HS-27A (cell line): ENCODE measurements at places on chromosomes 1 and 21.

GRCh38 chr1:241499910-241500309 lies 19.6 kb downstream of the FH start:
- no peak for DNase-seq

GRCh38 chr1:99748419-99748818 lies 18.0 kb downstream of the FRRS1 start:
- no peak for DNase-seq

DNA sequence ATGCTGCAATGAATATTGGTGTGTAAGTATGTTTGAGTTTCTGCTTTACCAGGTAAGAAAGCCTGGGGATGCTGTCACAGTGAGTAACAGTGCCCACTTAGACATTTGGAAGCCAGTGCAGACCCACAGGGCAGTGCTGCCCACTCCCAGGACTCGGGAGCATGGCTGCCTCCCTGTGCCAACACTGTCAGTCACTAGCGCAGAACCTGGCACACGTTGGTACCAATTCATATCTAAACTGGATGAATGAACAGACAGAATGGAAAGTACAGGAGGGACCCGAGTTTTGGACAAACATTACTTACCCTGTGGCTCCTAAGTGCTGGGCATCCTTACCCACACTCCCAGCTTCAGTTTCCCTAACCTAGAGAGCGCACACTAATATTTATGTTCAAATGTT lies 1.6 kb upstream of the EVA1C start:
- DNase-seq: no peak

DNA sequence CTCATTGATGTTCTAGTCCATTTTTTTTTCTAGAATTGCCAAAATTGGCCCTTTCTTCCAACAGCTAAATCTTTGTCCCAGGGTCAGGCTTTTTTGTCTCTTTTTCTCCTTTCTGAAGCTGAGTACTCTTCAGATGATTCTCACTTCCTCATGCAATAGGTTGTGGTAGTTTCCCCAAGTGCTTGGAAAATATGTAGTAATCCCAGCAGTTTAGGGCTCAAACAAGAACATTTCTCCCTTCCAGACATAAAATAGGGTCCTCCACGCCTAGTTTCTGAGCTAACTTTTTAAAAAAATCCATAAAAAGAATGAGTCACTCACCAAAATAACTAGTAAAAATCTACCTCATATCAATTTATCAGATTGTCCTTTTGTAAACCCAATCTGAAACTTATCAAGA lies 10.0 kb upstream of the MCOLN3 start:
- DNase-seq: no peak

DNA sequence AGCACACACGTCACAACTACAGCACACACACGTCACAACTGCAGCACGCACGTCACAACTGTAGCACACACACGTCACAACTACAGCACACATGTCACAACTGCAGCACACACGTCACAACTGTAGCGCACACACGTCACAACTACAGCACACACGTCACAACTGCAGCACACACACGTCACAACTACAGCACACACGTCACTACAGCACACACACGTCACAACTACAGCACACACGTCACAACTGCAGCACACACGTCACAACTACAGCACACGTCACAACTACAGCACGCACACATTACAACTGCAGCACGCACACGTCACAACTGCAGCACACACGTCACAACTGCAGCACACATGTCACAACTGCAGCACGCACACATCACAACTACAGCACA lies 322.6 kb upstream of the AJAP1 start:
- DNase-seq: no peak

- no peak for DNase-seq
These were observed 40.8 kb upstream of the MYOCOS start for GRCh38 chr1:171581226-171581625.
